HAP-1 (cell line): ENCODE measurements at places on chromosomes 2 and 18.

DNA sequence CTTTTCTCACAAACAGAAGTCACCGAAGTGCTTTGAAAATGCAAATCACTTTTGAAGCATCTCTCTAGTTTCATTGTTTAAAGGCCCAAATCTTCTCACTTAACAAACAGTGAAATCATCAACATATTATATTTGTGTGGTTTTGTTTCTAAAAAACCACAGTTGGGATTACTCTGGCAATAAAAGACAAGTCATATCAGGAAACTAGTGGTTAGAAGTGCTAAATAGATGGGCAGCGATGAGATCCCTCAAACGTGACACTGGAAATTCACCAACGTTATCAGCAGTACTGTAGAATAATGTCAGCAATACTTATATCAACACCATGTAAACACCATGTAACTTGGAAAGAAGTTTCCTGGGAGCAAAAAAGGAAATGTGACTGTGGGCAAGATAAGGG, 893.5 kb downstream of the SUCLG1 start:
- no peak for DNase-seq

DNA sequence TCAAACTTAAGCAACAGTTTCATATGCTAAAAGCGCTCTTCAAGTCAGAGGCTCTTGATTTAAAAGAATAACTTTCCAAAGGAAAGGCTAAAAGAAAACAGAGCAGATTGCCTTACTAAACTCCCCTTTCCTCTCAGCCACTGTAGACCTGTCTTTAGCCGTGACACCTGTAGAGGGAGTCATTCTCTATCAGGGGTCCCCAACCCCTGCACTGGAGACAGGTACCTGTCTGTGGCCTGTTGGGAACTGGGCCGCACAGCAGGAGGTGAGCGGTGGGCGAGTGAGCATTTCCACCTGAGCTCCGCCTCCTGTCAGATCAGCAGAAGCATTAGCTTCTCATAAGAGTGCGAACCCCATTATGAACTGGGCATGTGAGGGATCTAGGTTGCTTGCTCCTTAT, 9.6 kb downstream of the SLC14A1 start:
- no peak for DNase-seq

DNA sequence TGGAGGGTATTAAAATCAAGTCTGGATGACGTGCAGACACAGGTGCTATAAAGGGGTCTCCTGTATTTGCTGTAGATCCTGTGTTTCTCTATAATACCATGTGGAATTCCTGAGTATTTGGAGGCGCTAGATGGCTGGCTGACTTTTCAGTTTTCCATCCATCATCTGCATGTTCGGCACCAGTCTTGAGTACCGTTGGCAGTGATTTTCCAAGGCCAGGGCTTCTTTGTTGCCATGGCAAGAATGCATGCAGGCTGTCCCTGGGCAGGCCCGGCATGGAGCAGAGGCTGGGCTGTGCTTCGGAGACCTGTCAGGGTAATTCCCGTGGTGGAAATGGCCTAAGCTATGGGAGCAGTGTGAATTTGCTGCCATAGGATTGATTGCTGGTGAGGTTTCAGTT, 405.9 kb upstream of the HS6ST1 start:
- DNase-seq: no peak

DNA sequence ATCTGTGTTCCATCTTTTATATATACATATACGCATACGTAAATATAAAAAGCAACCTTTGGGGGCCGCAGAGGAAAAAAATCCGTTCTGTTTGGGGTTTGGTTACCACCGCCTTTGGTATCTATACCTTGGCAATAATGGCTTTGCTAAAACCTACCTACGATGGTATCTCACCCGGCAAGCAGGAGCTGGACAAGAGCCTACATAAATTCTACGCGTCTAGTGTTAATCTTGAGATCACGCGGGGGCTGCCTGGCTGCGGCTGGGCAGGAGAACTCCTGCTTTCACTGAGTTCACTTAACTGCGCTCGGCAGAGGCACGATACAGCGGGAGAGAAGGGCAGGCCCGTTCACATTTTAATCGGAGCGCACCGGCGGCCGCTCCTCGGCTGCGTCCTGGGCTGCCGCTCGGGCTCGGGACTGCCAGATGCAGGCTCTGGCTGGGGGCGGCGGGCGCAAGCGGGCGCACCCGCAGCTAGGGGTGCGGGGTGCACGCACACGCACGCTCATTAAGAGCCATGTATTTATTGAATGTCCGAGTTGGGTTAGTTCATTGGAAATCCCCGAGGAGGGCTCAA, 1.7 kb upstream of the POU3F3 start:
- DNase-seq: peak; percentile 18

- DNase-seq: no peak
These were observed 51.8 kb downstream of the MYO3B start for GRCh38 chr2:170229744-170230143.

DNA sequence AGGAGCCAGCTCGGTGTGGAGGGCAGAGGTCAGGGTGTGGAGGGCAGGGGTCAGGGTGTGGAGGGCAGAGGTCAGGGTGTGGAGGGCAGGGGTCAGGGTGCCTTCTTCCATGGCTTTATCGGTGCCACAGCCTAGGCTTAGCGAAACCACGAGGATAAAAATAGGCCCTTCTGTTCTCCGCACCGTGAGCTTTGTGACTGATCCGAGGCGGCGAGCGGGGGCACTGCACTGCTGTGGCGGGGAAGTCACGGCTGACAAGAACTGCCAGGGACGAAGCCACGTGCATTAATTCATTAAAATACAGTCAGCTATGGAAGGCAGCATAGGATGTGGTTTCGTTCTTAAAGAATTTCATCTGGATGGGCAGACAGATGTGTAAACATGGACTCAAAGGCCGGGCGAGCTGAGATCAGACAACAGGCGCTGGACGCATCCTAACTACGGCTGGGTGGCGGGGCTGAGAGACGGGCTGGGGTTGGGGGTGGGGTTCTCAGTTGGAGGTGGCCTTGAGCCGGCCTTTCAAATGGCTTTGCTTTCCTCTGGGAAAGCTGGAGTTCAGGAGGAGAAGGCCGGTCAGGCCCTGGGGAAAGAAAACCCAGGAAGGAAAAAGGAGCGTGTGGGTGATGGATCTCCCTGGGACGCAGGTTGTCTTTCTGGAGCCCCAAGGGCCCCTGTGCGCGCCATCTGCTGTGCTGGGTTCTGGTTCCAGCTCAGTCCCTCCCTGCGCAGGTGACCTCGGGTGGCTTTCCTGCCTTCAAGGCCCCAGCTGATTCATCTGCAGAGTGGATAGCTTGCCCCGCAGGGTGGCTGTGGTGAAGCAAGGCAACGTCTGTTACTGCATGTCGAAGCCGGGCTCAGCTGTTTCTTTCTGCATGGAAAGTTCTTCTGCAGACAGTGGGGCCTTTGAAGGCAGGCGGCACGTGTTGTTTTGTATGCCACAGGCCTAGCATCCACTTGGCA, 958 bp upstream of the ALLC start:
- no peak for DNase-seq

GRCh38 chr2:8578335-8579244, 103.3 kb upstream of the ID2 start:
- no peak for DNase-seq

GRCh38 chr2:57798346-57798745, 248.3 kb upstream of the VRK2 start:
- DNase-seq: no peak

DNA sequence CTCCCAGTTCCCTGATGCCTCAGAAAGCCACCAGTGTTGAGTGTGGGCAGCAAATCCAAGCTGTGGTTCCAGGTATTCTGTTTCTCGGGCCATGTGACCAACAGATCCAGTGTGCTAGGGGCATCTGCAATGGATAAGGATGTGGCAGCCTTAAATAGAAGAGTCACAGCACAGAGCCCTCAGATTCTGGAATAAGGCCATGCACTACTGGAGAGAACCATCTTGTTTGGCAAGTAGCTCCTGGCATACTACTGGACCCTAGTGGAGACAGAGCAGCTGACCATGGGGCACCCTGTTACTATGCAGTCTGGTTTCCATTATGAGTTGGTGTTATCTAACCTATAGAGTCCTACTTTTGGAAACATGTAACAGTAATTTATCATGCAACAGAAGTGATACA, 53.3 kb upstream of the ZBTB7C start:
- no peak for DNase-seq

DNA sequence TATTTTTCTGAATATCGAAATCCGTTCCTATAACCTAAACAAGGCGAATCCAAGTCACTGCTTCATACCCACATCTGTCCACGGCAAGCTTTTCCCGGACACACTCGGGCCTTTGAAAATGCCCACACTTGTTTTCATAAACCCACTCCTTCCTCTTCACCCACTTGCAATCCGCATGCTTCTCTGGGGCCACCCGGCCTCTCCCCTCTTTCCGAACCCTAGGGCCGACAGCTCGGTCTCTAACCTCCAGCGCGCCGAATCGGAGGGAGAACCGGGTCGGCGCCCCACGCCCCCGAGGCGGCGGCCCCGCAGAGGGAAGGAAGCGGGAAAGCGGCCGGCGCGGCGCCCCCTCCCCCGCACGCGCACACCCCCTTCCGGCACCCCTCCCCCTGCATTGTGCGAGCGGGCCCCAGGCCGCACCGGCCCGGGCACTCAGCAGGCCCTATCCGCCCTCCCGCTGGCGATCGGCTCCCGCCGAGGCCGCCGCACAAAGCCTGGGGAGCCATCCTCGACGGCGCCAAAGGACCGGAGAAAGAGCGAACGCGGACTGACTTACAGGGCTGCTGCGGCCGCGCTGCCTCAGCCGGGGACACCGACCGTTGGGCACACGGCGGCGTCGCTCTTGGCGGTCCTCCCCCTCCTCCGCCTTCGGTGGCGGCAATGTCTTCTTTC, 467 bp downstream of the PUM2 start:
- peak; percentile 54 for DNase-seq

DNA sequence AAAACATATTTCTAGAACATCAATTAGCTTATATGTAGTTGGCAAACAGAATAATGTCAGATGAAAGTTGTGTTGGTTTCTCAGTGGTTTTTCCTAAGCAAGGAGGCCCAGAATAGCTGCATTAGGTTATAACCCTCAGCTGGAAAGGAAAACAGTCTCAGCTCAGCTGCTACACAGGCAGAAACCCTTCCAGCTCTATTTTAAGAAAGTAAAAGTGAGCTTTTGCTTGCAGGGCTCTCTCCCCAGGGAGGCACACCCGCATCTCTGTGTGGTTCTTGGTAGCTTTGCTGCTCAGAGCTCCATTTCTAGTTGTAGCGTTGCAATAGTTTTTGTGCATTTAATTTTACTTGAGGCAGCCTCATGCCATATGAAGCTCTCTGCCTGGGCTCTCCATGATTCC, 54.6 kb downstream of the PIKFYVE start:
- no peak for DNase-seq

GRCh38 chr2:25479761-25480160, 138.0 kb upstream of the DNMT3A start:
- DNase-seq: no peak

DNA sequence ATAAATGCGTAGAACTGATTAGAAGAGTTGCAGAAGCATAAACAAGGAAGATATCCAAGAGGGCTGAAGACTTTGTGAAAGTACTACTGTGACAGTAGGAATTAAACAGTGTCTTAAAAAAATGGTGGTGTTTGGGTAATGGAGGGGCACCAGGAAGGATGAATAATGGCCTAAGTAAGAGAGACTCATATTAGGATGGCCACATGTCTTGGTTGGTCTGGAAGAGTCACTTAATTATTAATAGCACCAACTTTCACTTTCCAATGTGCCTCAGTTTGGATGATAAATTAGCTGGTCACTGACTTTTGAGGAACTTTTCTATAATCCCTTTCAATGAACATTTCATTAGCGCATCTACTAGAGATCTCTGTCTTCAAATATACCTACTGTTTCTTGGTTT, 372.2 kb downstream of the NYAP2 start:
- no peak for DNase-seq

GRCh38 chr2:65033178-65033577, 23.0 kb upstream of the CEP68 start:
- DNase-seq: peak; percentile 21

DNA sequence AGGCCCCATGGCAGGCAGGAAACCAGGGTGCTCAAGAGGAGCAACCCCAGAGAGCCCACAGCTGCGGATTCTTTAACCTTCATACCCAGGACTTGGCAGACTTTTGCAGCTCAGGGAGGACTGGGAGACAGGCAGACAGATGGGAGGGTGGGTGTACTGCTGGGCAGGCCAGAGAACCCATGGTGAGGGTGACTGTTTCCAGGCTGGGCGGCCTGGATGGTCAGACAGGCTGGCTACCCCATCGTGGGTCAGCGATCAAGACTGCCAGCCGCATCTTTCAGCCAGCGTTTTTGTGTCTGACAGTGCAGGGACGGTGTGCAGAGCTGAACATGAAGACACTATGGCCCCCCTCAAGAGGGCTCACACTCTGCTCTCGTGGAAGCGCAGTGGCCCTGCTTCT, 82.2 kb downstream of the MARCO start:
- no peak for DNase-seq

DNA sequence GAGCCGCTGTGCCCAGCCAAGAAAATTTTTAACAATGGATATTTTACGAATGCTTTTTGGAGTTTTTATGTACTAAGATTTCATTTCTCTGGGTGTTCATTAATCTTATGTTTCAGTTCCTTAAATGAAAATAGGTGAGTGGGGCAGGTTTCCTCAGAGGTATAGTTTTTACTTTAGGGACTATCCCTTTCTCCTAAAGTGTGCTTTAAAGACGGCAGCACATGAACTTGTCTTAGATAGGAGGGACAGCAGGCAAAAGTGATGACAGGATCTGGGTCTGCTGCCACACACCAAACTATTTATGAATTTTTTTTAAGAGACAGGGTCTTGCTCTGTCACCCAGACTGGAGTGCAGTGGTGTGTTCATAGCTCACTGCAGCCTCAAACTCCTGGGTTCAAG, 8.0 kb upstream of the REL start:
- no peak for DNase-seq

DNA sequence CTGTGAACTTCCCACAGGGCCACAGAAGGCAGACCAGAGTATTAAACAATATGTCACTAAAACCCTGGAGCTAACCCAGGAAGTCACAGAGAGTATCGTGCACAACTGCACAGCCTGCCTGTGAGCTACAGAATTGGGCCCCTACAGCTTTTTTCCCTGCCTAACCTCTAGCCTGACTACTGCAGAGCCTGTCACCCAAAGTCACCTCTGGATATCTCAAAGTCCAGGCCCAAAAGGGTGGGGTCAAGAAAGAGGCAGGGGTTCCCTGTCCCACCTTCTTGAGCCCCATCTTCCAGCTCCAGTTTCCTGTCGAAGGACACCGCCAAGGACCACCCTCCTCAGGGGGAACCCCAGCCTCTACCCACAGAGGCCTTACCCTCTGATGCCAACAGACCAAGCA, 13.5 kb downstream of the GAD1 start:
- DNase-seq: no peak
